Chondrocyte (in vitro differentiated cells): ENCODE measurements at places on chromosomes 5 and 9. TPM values are rescaled to one million over a fixed set of nuclear protein-coding genes. Genes with fewer than 3 reads are reported as not detected.

DNA sequence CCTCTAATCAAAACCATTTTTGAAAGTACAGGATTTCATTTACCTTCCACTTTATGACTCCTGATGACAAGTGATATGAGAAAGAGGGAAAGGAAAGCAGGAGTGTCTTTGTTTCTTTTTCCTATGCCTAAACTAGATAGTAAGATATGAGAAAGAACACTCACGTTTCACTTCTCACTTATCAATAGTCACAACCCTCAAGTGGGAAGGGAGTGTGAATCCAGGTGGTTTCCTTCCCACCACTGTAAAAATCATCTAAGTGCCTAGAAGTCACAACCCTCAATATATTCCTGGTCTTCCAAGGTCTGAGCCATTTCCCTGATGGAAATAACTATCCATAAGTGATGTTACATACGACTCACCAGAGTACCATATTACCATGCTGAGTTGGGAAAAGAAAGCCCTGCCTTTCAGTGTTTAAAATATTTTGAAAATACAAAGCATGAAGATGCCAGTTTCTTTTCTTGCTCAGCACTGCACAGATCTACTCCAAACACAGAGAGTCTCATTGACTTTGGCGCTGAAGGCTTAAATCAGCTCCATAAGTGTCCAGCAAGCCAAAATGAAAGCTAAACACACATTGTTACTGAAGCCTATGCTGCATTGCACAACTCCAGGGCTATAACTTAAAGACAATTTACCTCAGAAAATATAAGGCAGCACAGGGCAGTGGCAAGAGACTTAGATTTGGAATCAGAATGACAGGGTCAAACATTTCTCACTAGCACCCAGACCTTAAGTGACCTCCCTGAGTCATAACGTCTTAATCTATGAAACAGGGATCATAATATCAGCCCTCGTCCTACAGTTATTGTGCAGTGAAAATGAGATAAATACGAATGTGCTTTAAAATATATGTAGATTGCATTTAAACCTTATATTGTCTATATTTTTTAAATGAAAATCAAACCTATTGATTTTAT, 301.2 kb downstream of the KIAA0825 start:
- no peak overlapping the region for H3K4me3 ChIP-seq
- H3K27ac ChIP-seq: no peak overlapping the region
- no peak for DNase-seq
- H3K36me3 ChIP-seq: no peaks in the 10 kb centered on the region
- H3K4me1 ChIP-seq: no peaks in the 10 kb centered on the region

DNA sequence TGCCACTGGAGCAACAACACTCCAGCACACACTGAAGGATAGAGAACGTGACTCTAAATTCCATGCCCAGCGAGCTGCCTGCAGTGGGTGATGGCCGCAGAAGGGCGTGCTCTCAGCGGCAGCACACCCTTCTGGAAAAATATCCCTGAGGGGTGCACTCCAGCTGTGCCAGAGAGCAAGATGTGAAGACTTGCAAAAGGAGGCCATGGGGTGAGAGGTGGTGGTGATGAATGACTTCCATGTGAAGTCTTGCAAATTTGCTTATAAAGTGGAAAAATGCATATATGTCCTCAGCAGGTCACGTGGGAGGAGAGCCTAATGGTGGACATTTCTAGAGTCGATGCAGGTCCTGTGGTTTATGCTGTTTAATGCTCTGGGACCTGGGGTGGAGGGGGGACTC, 39.8 kb upstream of the COL5A1 start:
- peak overlapping the region; percentile 94 for H3K27ac ChIP-seq
- DNase-seq: no peak
- H3K4me3 ChIP-seq: no peak overlapping the region
- peaks cover 50% of the 10 kb centered on the region for H3K4me1 ChIP-seq
- no peaks in the 10 kb centered on the region for H3K27me3 ChIP-seq

Gene SLC6A18
- not detected in 3 replicates for total RNA-seq

GRCh38 chr9:115810166-115810565, 343.4 kb upstream of the PAPPA start:
- H3K4me1 ChIP-seq: peaks cover 3% of the 10 kb centered on the region
- no peak overlapping the region for H3K4me3 ChIP-seq
- no peaks in the 10 kb centered on the region for H3K27me3 ChIP-seq
- H3K36me3 ChIP-seq: no peaks in the 10 kb centered on the region
- H3K27ac ChIP-seq: no peak overlapping the region

GRCh38 chr5:958701-959571, 49.7 kb upstream of the NKD2 start:
- H3K36me3 ChIP-seq: peaks cover 6% of the 10 kb centered on the region
- no peak for DNase-seq
- peaks cover 28% of the 10 kb centered on the region for H3K4me1 ChIP-seq
- no peak overlapping the region for H3K27ac ChIP-seq

Gene FOXD4L4
- total RNA-seq: not detected in 3 replicates

Gene LCN1
- total RNA-seq: 0.60 TPM in 1 of 3 replicates, not detected in the others

GRCh38 chr9:96087669-96088299, 212.3 kb downstream of the ERCC6L2 start:
- no peak overlapping the region for H3K4me3 ChIP-seq
- no peak for DNase-seq
- no peak overlapping the region for H3K27ac ChIP-seq
- no peaks in the 10 kb centered on the region for H3K4me1 ChIP-seq

DNA sequence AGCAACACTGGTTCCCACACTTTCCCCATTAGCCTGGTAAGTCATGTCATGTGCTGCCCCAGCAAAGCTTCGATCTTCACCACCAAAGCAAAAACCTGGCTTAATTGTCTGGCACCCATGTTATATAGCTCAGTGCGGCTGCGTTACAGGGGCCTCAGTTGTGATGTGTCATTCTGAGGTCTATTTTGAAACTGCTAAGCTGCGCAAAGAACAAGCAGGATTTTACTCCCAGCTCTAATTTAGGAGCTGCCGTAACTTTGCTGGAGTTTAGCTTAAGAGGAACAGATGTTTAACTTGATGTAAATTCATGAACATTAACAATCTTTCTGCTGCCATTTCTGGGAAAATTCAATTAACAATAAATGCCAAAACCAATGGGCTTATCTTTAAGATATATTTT, 274.1 kb downstream of the HSPA4 start:
- H3K36me3 ChIP-seq: no peaks in the 10 kb centered on the region
- H3K4me1 ChIP-seq: no peaks in the 10 kb centered on the region
- DNase-seq: no peak
- no peak overlapping the region for H3K4me3 ChIP-seq

- no peak overlapping the region for H3K4me3 ChIP-seq
- H3K27me3 ChIP-seq: peaks cover 11% of the 10 kb centered on the region
- no peak for DNase-seq
Observed at GRCh38 chr9:94630833-94631232, 8.5 kb downstream of the FBP1 start.

Gene IDNK
- total RNA-seq: 1.8 to 2.3 TPM (median 2.1 TPM) in 3 replicates

DNA sequence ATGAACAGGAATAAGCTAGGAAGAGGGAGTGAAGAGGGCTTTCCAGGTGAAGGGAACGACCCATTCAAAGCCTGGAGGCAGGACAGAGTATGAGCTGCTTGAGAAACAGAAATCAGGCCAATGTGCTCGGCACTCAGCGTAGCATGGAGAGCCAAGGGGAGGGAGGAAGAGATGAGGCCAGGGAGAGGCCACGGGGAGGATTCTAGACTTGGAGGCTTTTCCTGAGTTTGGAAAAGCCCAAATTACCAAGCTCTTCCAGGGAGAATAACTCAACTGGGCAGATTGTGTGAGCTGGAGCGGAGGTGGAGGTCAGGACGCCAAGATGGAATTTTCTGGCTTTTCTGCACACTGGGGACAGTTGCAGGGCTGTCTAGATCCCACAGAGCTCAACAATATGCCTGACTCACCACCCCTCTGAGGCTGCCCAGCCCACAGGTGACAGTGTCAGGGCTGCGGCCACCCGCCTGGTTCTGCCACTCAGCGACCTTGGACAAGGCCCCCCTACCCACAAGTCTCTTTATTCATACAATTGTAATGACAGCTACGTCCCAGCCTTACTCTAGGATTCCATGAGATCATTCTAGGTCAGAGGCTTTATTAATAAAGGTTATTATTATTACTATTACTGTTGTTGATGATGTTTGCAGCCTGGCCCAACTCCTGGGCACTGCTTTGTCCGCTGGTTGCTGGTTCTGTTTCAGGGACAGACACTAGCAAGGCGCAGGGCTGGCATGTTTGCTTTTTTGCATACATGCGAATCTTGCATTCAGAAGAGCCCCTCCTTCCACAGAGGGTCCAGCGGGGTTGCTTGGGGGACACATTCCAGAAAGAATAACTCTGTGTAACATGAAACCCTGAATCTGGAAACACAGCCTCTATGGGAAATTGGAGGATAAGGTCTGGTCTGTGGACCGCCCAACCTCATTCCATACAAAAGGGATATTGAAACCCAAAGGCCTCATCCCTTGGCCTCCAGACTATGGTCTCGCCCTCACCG, 9.4 kb upstream of the LMX1B start:
- DNase-seq: peak; percentile 68
- H3K36me3 ChIP-seq: peaks cover 2% of the 10 kb centered on the region
- H3K27ac ChIP-seq: peak overlapping the region; percentile 37
- peaks cover 6% of the 10 kb centered on the region for H3K4me1 ChIP-seq

Gene CDK9
- total RNA-seq: 54.9 to 67.6 TPM (median 60.3 TPM) in 3 replicates
